ENCODE measurements at places on chromosomes 5 and 9.

DNA sequence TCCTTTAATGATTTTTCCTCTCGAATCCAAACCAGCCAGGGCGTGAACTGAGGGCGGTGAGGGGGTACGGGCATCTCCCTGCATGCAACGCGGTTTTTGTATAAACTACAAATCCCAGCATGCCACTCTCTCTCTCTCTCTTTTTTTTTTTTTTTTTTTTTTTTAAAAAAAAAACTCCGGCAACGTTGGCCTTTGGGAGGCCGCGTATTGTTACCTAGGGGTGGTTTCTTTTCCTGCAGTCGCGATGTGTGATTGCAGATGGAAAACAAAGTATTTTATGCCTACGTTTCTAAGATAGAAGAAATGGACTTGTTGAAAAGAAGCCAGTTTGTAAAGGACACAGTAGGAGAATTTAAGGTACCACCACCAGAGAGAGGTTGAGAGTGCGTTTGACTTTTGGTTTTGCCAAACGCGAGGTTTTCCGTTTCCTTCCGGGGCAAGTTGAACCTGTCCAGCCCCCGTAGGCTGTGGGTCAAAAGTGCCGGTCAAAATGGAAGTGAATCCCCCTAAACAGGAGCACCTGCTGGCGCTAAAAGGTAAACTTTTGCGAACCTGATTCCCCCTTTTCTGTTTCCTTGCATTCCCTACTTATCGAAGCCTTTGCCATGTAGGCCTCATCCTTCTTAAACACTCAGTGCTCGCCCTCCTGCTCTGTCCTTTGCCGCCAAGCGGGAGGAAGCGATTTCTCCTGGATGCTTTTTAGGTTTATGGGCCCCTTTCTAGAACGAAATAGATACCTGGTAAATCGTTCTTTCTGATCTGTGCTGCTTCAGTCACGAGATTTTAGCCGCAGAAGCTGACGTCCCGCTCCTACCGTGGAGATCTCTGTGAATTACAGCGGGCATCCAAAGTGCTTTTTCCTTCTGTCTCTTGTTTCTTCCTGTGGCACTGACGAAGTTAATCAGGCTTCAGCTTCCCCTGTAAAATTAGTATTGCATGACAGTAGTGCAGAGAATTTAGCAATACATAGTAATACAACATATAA lies at the start of the genes SHLD3 and TRAPPC13:
Gene SHLD3, plus strand, starts transcription at position 457 of the 985 bp plus-strand sequence. CDS start 4,561 bp downstream, outside the sequence.
Gene TRAPPC13, plus strand, starts transcription at position 457 of the 985 bp plus-strand sequence. Its CDS starts 34 bp downstream, at position 491.
- DNase-seq: peak; percentile 56

GRCh38 chr5:64978546-64978945 lies 209.8 kb downstream of the CWC27 start:
- no peak for DNase-seq

DNA sequence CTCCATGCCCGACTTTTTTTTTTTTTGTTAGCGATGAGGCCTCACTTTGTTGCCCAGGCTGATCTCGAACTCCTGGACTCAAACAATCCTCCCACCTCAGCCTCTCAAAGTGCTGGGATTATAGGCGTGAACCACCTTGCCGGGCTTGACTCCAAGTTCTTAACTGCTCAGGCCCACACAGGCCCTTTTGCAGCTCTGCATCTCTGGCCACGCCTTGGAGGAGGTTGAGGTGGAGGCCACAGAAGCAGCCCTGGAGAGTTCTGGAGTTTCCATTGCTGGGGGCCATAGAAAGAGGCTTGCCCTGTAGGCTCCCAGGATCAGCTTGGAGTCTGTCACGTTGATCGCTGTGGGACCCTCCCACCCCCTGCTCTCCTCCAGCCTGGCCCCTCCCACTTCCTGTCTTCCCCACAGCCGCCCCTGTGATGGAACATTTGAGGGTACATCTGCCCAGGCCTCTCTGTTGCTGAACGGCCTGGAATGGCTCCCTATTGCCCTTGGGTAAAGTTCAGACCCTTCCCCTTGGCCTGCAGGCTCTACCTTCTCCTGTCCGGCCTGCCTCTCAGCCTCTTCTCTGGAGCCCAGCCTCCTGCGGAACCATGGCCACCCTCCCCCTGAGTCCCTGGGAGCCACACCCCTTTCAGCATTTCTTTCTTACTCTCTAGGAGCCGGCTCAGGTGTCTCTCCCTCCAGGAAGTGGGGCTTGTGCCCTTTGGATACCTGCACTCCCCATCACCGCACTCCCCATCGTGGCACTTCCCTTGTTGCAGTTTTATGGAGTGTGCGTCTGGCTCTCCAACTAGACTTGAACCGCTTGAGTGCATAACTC lies 30.4 kb upstream of the IER5L start:
- no peak for DNase-seq

DNA sequence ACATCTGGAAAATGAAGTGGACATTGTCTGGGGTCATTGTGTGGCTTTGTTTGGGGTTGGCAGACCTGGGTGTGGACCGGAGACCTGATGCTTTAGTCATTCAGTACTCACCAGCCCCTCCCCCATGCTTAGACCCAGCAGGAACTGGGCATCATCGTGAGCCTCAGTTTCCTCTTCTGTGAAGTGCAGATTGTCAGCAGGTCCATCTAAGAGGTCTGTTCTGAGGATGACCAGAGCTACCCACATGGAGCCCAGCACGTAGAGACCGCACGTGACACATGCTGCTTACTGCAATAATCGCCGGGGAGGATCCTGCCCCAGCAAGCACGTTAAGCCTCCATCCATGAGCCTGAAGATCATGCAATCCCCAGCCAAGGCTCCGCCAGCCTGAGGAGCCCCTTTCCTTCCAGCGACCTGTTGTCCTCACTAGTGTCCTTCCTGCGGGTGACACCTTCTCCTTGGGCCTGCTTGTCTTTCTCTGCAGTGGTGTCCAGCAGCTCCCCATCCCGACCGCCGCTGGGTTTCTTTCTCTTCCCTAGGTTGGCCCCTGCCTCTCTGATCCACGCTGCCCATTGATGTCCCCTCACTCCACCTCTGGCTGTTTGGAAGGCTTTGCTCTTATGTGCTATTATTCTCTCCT lies 26.7 kb upstream of the IRX4 start:
- no peak for DNase-seq

- no peak for DNase-seq
Observed at GRCh38 chr5:39031041-39031440, 43.2 kb downstream of the RICTOR start.

DNA sequence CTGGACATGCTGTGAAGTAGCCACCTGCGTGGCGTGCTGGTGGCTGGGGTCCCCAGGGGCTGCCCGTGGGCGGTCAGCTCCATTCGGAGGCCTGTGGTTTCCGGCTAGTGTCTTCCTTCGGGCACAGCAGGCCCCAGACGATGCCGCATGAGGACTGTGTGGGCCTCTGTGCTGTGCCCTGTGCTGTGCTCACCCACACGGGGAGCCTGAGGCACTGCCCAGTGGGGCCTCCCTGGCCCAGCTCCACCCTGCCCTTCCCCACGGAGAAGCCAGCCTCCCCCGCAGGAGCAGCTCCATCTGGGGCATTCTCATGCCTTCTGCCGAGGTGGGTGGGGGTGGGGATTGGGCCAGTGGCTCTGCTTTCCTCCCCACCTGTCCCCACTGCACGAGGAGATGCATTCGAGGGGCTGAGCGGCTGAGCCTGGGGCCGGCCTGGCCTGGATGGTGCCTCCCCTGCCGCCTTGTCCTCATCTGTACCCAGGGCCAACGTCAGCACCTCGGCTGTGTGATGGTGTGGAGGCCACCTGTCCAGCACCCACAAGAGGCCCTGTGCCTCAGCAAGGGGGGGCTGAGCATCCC lies 24.2 kb downstream of the RXRA start:
- no peak for DNase-seq

GRCh38 chr9:23686257-23686656 lies 139.8 kb downstream of the ELAVL2 start:
- no peak for DNase-seq

GRCh38 chr9:134570151-134570621 lies 71.4 kb upstream of the COL5A1 start:
- DNase-seq: no peak

DNA sequence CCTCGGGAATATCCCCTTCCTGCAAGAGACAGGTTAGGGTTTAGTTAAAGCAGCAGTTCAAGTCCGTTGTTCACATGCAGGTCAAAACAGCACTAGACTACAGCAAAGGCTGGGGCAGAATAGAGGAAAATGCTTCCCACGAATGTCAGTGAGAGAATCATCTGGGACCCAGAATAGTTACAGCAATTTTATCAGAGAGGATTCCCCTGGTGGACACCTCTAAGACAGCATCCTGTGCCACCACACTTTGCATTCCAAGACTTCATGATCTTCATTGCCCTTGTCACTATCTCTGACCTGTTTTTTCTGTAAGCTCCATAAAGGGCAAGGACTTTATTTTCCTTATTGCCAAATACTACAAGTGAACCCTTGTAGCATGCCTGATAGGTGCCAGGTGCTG lies 12.9 kb downstream of the GRXCR2 start:
- no peak for DNase-seq

DNA sequence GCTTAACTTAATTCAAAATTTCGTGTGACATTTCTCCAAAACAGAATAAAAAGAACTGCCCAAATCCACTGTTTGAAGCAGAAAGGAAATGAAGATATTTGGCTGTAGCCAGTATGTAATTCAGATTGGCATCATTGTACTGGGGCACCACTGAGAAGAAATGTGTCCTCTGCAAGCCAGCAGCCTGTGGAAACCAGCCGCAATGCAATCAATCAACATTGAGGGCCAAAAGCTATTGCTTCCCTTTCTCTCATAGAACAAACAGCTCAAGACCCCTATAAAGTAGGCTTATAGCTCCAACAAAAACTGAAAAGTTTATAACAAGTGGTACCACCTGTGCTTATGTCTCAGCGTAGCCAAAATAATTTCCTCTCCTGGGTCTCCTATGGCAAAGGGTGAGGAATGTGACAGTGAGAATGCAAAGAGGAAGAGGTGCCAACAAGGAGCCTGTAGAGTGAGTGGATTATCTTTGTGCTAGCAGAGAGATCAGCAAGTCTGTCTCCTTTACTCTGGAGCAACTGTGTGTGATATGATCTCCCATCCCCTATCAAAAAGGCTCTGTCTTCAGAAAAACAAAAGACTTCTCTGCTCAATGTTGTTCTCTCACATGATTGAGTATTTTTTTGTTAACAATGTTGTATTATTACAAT lies 1072.3 kb upstream of the DMAC1 start:
- no peak for DNase-seq

DNA sequence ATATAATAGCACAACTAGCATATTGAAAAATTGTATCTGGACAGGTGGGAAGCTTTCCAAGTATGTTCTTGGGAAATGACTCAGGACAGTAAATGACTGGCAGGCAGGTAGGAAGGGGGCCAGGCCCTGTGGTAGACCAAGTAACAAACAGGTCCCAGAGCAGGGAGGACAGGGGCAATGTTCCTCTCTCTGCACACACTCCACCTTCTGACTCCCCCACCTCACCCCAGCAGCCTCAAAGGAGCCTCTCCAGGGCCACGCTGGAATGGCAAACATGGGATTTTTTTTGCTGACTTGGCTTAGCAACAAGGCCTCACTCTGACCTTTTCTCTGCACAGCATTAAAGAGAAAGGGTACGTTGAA lies 31.1 kb upstream of the IQGAP2 start:
- DNase-seq: no peak

DNA sequence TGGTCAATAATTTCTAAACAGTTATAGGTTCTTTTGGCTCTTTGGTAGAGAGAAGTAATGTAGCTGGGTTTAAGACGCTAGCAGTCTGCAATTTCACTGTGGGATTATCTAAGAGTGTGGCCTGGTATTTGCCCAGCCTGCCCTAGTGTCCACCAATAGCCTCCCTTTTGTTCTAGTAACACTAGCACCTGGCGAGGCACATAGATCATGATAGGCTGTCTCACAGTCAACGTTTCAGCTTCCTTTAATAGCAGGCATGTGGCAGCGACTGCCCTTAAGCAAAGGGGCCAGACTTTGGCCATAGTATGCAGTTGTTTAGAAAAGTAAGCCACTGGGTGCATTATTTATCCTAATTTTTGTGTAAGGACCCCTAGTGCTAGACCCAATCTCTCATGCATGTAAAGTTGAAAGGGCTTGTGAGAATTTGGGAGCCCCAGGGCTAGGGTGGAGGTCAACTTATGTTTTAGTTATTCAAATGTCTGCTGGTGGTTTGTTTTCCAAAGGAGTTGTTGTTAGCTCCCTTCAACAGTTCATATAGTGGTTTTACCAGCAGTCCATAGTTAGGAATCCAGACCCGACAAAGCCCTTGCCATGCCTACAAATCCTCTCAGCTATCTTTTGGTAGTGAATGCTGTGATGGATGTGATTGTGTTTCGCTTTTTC lies 274.3 kb downstream of the HTR1A start:
- DNase-seq: no peak

GRCh38 chr5:144017631-144018030 lies 152.8 kb downstream of the YIPF5 start:
- no peak for DNase-seq

DNA sequence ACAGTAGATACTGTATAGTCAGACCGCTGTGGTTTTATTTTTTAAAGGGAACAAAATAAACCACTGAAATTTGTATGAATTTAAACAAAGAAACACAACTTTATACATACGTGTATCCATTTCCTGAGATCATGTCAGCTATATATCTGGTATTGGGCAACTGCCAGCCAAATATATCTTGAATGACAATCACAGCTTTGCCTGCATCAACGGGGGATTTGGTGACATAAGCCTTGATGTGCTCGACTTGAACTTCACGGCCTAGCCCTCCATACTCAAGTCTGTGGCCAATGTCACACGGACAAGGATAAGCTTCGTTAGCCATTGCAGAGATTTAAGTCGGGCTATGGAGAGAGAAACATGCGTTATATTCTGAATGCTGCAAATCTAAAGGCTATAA lies 17.3 kb downstream of the CMBL start:
- no peak for DNase-seq

DNA sequence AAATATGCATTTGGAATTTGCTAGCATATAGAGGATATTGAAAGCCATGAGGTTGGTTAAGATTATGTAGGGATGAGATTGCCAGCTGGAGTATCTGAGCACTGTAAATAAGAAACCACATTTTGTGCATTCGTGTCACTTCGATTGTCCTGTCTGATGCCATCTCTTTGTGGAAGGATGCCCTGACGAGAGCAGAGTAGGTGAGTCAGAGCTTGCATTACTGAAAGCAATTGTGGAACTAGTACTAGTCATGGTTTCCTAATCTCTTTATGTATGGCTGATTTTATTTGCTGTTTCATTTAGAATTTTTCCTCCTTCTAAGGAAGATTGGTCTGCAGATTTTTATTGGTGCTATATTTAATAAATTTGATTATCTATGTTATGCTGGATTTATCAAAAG lies 14.5 kb upstream of the TAS2R1 start:
- DNase-seq: no peak

GRCh38 chr9:26650325-26650724 lies 242.3 kb downstream of the CAAP1 start:
- DNase-seq: no peak

- DNase-seq: no peak
Observed at GRCh38 chr5:59496524-59497134, 396.9 kb downstream of the PDE4D start.

GRCh38 chr9:3676766-3677165 lies 151.0 kb upstream of the RFX3 start:
- no peak for DNase-seq
